ENCODE measurements at places on chromosomes 1 and 21.

- peak; percentile 34 for DNase-seq
These were observed 797 bp downstream of the WDR47 start for GRCh38 chr1:109040989-109041620.

DNA sequence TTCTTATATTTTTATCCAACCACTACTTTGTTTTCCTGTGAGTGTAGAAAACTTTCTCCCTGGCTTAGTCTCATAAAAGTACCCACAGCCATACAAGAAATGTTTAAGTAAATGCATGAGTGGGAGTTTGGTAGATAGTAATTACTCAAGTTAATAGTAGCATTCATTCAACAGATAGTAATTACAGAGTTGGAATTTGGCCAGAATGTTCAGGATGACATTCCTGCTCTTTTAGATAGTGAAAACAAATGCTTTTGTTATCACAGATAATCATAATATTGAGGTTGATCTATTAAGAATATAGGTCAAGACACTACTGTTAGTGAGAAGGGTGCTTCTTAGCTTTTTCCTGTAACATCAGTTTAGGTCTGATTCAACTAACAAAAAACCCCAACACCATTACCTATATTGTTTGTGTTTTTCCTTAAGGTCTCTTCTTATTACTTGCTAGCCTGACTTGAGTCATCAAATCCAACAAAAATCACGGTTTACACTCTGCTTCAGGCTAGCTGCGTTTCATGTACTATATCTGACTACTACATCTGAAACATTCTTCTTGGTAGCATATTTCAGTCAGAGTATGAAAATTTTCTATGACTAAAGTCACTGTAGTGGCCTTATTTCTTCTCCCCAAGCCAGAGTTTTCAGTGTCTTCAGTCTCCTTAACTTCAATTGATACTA is 163.7 kb downstream of the HS2ST1 start:
- no peak for DNase-seq

DNA sequence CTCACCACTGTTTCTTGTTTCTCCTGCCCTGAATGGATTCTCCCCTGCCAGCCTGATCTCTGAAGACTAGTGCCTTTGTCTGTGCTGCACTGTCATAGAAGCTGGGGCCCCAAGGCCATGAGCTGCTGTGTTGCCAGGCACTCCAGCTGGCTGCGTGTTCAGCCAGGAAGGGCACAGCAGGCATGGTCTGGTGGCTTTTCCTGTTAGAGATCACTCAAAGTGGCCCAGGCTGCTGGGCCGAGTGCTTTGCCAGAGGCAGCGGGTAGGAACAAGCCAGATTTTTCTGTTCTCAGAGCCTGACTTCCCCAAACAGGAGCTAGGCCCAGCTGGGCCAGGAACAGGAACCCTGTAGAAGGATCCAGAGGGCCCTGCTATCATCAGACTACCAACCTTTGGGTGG is 5.2 kb downstream of the ADPRS start:
- no peak for DNase-seq

DNA sequence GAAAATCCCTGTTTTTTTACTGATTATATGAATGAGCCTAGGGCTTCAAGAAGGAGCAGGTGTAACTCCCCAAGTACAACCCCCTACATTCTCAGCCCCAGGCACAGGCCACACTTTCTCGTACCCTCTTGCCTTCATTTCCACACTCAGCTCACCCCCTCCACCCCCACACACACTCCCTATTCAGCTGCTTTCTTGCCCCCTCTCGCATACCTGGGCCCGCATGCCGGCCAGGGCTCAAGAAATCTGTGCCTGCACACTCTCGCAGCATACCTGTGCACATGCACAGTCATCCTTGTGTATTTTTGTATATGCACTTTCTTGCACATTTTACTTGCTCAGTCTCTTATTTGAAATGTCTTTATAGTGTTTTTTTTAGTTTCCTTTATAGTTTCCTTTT is 2.0 kb downstream of the PTPRF start:
- DNase-seq, result no peak

Measured in astrocyte of the spinal cord (primary cell).